ENCODE measurements at places on chromosomes 7 and 10.

GRCh38 chr7:54778166-54778565, 19.2 kb upstream of the SEC61G start:
- DNase-seq = no peak

DNA sequence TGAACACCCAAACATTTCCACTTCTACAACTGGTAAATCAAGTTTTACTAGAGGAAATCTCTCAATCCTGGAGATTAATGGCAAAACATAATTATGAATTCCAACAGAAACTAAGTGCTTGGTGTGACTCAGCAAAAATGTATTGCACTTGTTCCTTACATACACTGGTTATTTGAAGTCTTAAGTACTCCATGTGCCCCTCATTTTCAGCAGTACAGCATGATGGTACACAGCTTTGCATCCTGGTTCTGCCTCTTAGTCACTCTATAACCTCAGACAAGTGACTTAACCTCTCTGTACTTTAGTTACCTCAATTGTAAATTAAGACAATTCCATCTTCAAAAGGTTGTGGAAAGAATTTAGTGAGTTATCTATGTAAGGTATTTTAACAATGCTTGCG, 12.9 kb downstream of the SLC16A12 start:
- DNase-seq = no peak

DNA sequence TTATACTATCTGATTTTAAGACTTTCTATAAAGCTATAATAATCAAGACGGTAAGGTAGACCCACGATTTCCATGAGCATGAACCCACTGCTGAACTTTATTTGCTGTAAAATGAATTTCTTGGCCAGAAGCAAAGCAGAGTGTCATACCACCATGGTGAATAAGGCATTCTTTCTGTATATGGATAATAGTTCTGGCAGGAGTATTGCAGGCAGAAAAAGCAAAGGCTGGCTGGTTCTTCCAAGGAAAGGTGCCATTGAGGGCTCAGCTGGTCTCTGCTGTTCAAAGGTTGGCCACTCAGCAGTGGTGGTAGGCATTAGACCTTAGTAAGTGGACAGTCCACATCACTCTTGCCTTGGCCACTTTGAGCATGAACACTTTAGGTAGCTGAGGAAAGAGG, 104.1 kb upstream of the KCNMA1 start:
- no peak for DNase-seq

DNA sequence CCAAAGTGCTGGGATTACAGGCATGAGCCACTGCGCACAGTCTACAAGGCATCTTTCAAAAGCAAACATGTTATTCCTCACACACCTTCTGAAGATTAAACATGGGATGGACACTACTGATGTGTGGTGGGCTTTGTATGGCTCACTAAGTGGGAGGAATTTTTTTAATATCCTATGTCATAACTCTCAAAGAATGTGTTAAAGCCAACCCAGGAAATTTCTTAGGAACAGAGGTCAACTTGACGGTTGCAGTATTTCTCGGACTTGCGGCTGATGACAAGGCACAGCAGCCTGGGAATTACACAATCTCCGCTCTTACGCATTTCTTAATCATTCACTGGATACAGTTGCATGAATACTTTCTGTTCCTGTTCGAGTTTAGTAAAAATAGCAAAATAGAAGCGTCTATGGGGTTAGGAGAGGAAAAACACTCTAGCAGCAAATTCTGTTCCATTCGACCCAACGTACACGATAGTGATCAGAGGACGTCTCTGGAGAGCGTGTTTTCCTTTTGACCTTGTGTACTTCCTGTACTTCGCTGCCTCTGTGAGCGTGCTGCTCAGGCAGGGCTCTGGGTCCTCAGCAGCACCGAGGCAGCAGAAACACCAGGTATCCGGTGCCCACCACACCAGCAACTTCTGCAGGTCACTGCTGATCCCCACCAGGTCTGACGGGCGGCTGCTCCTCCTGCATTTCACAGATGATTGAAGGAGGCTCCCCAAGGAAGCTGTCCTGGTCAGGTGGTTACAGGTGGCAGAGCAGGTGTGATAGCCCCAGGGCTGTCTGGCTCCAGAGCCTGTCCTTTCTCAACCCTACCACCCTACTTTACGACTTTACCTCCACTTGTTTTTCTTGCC, 26.4 kb upstream of the SRGN start:
- DNase-seq = no peak

GRCh38 chr7:1569440-1569832, 396 bp downstream of the PSMG3 start:
- no peak for DNase-seq

DNA sequence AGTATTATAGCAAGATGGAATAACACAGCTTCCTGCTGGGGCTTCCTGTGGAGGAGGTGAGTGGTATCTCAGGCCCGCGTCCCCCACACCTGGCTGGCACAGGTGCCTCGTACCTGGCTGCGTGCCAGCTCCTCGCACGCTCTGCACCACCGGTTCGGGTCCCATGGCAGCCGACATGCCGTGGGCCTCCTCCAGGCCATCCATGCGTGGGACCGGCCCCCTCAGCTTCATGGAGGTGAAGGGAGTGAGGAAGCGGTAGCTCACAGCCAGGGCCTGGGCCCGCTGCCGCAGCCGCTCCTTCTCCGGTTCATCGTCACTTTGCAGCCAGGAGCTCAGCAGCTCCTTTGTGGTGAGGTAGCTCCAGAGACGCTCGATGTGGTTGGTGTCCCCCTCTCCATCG, 90.4 kb downstream of the ITIH5 start:
- DNase-seq = no peak

DNA sequence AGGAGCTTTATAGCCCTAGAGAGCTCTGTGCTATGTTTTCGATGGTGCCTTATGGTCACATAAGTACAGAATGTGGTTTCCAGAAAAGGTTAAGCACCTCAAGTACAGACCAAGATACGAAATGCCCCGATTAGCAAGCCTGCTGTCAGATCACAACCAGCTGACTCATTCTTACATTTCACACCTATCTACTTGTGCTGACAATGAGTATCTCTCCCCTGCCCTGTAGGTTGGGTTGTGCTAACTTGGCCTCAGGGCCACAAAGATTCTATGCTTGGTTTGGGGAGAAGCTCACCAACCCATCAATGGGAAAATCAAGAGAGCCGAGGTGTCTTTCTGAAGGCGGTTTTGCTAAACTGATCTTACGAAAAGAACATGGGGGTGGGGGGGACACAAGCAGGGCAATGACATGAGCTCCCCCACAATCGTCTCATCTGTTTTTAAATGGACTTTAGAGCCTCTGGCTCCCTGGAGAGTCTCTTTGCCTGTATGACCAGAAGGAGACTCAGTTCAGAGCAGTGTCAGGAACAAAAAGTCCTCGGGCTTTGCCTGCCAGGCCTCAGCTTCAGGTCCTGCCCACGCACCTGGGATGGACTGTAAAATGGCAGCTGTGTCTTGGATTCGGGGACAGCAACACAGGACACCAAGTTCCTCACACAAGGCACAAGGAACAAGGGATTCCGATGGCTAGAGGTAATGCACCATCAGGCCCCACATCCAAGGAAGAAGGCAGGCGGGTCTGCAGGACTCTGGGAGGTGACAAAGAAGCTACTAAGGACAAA, 55.1 kb downstream of the FAM53B start:
- no peak for DNase-seq

DNA sequence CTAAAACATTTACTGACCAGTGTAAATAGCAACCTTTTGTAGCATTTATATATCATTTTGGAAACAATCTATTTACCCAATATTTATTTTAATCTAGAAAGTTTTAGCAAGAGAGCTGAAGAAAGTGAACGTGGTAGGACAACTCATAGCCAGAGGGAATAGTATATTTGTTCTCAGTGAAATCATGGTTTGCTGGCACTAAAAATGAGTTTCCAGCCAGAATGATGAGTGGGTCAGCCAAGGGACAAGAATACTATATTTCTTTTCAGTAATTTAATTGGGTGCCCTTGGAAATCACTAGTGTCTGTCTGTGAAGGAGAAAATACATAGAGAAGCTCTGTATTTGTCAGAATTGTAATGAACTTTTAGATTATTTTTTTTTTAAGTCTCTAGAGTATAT, 74.9 kb downstream of the MINPP1 start:
- no peak for DNase-seq

- DNase-seq = no peak
Measured at GRCh38 chr7:56079450-56080185, 13.1 kb downstream of the PHKG1 start.

GRCh38 chr7:99938296-99938695, 8.9 kb upstream of the GJC3 start:
- DNase-seq = no peak

DNA sequence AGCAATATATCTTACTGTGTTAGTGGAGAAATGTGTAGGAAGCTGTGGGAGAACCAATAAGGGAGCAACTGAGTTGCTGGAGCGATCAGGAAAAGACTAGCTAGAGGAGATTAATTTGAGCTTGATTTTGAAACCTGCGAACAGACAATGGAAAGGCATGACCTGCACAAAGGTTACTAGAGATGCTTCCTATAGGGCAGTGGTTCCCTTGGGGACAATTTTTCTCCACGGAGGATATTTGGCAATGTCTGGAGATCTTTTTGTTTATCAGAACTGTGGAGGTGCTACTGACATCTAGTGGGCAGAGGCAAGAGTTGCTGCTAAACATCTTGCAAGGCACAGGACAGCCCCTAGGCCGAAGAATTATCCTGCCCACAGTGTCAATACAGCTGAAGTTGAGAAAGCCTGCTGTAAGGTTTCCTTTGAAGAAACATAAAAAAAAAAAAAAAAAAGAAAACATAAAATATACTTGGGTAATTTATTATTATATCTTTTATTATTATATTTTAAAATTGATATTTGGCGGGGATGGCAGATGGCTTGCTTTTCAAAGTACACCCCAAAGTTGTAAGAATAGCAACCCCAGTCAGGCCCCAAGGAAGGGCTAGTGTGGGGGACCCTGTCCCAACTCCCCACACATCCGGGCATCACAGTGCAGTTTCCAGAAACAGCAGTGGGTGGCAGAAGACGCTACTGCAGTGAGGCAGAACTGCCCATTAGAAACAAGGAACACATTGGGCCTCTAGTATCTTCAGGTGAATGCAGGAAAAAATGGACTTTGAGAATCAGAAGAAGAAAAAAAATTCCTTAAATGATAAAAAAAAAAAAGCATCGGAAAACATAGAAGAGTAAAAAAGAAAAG, 481.6 kb downstream of the SH2D4B start:
- DNase-seq = peak; percentile 49

DNA sequence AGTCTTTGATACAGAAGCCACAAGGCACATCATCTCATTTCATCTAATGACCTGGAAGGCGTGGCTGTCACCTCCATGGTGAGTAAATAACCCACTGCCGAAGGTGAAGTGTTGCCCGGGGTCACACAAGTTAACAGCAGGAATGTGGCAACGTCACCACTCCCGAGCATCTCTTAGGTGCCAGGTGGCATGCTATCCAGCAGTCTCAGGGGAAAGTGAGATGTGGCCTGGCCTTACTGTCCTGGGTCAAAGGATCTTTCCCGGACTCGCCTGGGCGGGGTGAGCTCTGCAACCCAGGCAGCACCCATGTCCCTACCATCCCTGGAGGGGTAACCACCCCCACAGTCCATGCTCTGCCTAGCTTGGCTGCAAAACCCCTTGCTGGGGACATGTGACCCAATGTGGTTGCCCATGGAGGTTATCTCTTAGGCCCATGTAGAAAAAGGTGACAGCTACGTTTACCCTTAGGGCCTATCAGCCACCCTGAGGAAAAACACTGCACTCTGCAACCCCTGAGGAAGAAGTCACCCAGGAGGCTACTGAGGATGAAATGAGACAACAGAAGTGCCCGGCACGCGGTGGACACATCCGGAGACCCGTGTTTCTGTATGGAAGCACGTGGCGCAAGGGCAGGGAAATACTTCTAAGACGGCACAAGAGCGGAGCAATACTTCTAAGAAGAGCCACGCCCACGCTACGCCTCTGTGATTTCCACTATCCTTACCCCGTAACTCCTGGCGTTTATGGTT, 52.0 kb downstream of the BAIAP2L1 start:
- DNase-seq = no peak

DNA sequence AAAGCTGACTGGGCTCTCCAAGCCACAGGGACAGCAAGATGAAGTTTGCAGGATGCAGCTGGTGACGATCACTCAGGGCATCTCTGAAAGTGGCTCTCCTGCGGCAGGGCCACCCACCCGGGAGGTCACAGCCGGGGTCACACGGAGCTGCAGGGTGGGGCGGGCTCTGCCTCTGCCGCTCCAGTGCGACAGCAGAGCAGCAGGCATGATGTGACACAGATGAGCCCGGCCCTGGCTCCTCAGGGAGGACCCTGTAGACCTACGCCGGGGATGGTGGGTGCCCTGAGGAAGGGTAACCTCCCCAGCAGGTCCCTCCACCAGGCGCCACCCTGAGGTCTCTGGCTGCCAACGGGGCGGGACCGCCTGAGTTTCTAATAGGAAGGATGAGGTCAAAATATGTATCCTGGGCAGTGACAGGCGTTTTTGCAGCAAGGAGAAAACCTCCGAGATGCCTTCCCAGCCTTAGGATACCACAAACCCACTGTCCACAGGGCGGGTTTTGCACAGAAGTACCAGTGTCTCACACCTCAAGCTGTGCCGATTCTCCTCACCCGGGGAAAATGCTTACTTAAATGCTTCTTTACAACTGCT, 114.8 kb upstream of the DIP2C start:
- DNase-seq = peak; percentile 59

- no peak for DNase-seq
Measured at GRCh38 chr7:50393076-50393475, 57.1 kb downstream of the FIGNL1 start.

DNA sequence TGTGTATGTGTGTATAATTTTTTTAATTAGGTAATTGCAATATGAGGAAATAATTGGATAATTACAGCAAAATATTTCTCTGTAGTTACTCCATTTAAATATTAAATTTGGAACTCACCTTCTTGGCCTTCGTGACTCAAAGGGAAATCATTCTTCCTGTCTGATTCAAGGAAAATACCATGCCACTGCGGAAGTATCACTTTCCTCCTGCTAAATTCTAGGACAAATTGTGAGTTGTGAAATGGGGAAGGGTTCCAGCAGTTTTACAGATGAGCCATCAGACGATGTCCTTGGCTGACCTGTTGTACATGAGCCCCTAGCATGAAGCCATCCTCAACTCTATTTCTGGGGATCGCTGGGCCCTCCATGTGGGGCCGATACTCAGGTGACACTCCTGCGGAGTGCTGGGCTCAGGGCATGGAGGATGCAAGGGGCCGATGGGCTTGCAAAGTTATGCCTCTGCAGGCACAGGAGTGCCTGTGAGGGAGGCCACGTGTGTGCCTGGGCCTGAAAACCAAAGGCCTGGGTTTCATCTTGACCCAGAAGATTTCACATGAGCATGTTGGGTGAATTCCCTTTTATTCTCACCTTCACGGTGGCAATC, 179.6 kb upstream of the TCERG1L start:
- DNase-seq = no peak

DNA sequence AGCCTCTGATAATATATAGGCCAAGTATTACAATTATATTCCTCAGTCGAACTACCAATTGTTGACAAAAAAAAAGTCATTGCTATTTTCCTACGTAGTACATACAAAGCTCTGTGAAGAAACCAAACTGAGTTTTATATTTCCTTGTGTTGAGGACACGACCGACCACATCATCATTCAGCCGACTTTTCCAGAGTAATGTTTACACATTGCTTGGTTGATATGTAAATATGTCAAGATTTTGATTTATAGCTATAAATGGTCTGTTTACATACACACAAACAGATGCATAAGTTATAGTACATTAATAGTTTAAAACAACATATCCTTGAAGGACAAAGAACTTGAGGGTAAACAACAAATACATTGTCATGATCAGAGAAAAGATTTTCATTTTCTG, 121.5 kb downstream of the CRPPA start:
- DNase-seq = no peak
